Suppressor macrophage treated with lipopolysaccharide for 1 hour (primary cell): ENCODE measurements at places on chromosomes 2 and 18.

GRCh38 chr2:161134547-161135518 is 25.4 kb upstream of the TANK start:
- DNase-seq = peak; percentile 58

DNA sequence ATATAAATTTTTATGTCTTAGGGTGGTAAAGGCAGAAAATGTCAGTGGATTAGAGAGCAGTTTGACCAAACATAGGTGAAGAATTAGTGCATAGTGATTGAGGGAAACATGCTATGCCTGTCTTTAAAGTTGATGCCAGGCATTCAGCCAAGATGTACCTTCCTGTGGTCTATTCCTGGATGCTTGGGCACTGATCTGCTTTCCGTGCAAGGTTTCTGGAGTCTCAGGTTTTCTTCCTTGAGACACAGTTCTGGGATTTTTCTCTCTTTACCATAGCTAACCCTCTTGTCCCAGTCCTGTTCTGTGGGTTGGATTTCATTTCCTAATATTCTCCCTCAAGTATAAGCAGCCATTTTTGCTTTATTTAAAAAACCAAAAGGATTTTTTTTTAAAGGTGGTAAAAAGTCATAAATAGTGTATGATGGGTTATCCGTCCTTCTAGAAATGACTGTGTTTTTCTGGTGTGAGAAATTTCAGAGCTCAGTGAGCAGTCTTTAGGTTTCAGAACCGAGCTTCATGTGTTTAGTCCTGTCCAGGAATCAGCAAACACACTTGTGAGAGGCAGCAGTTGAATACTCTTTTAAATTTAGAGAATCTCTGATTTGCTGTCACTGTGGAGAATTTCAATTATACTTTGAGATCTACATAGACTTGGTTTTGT is 43.0 kb upstream of the CYBRD1 start:
- DNase-seq = no peak

DNA sequence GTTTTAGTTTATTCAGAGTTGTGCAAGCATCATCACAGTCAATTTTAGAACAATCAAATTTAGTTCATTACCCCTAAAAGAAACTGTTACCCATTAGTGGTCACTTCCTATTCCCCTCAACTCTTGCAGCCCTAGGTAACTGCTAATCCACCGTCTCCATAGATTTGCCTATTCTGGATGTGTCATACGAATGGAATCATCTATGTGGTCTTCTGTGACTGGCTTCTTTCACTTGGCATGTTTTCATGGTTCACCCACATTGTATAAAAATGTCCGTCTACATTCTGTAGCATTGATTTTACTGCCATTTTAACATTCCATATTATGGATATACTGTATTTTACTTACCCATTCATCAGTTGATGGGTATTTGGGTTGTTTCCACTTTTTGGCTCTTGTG is 5.3 kb upstream of the CEP68 start:
- DNase-seq = no peak

GRCh38 chr18:72013427-72013850 is 530.7 kb downstream of the CBLN2 start:
- DNase-seq = no peak

DNA sequence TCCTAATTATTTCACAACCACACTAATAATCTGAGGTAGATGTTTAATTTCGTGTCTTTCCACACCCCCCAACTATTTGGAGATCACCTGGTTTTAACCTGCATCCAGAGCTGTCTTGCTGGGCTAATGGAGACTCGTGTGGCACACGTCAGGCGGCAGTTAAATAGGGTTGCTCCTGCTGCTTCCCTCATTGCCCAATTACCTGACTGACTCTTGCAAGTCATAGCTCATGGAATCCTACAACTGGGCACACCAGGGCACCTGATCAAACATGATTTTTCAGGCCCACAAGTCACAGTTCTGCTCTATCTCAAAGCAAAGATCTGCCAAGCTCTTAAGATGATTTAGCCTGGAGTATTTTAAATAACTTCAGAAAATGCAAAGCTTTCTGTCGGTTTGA is 1430.4 kb upstream of the ACVR2A start:
- DNase-seq = no peak
